ENCODE measurements at places on chromosomes 7 and 10.

DNA sequence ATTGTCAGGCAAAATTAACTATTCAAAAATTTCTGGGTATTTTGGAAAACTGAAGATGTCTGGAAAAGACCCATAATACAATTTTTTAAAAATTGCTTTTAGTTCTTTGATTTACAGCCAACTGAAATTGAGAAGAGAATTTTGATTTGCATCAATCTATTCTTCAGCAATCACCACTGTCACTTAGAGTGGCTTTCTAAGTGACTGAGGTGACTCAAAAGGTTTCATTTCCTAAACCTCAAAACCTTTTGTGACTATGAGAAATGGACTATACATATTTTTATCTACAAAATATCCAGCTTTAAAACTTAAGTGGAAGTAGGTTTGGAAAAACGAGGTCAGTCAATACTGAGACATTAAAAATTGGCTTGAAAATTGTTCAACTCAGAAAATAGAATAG is 60.0 kb downstream of the ENO4 start:
- no peak for DNase-seq

DNA sequence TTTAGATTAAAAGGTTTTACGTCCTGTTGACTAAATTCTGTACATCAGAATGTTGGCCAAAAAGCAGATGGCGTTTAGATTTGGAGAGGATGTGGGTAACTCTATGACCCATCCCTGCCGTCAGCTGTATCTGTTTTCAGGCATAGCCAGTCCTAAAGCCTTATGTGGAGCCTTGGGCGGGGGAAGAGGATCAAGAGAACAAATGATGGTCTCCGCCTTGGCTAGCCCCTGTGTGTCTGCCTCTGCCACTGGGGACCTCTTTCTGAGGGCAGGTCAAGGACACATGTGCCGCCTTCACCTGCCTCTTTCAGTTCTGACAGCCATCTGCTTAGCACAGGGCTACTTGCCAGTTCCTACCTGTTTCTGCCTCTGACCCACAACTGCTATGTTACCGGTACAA is 24.1 kb downstream of the PDSS1 start:
- no peak for DNase-seq

DNA sequence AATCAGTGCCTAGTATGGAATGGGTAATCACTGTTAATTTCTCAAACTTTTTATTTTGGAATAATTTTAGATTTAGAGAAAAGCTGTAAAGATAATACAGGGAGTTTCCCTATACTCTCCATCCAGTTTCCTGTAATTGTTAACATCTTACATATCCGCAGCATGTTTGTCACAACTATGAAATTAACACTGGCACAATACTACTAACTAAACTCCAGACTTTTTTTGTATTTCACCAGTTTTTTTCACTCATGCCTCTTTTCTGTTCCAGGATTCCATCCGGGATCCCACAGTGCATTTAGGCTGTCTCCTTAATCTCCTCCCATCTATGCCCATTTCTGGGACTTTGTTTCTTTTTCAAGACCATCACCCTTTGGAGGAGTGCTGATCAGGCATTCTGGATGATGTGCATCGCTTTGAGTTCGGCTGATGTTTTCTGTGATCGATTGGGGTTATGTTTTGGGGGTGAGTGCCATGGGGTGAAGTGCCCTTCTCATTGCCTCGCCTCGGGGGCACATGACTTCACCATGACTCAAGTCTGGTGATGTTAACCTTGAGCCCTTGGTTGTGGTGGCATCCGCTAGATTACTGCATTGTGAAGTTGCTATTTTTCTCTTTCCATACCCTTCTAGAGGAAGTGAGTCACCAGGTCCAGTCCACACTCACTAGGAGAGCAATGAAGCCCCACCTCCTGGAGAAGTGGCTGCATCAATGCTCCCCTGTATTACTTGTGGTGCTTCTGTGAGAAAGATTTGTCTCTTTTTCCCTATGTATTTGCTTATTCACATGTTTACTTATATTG is 43.9 kb upstream of the GRB10 start:
- DNase-seq: no peak

DNA sequence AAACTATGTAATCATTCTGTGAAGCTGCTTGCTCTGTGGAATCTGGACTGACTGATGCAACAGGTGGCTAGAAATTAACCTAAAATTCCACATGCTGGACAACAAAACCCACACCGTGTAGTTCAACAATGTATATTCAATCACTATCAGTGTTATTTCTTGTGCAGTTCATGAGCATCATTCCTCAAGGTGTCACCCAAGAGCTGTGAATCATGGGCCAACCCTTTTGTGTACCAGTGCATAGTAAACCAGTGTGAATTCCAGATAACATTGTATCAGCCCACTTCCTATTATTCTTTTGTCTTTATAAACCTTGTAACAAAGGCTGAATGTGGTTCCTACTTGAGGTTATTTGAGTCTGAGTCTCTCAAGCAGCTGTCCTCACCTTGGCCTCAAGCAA is 905.2 kb upstream of the ZNF722 start:
- DNase-seq: no peak

DNA sequence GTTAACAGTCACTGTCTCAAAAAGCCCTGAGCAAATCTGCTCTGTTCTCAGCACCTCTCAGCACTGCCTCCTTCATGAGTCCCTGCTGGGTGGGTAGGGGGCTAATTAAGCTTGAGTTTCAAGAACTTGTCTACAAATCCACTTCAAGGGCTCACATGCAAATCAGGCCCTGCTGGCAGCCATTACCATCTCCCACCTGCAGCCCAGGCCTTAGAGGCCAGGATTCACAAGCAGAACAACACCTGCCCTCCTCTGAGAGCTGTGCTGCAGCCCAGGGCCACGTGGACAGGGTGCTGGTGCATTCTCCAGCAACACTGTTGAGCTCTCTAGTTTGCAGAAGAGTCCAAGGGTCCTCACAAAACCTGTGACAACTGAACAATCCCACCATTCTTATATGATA is 119.2 kb downstream of the DPP6 start:
- no peak for DNase-seq

DNA sequence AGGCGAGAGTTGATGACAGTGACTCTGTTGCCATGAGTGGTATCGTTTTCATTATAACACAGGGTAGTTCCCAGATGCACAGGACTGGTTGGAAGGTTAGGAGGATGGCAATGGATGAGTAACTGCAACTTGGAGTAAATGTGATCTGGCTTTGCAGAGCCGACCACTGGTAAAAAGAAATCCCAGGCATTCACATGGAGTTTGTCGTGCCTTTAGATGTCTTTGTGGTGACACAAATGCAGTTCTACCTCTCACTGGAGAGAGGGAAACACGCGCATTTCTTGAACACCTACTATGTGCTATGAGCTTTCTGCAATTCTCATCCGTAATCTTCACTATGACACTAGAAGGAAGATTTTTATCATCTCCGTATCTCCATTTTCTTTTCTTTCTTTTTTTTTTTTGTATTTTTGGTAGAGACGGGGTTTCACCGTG is 1.7 kb upstream of the MNX1 start:
- DNase-seq: no peak

DNA sequence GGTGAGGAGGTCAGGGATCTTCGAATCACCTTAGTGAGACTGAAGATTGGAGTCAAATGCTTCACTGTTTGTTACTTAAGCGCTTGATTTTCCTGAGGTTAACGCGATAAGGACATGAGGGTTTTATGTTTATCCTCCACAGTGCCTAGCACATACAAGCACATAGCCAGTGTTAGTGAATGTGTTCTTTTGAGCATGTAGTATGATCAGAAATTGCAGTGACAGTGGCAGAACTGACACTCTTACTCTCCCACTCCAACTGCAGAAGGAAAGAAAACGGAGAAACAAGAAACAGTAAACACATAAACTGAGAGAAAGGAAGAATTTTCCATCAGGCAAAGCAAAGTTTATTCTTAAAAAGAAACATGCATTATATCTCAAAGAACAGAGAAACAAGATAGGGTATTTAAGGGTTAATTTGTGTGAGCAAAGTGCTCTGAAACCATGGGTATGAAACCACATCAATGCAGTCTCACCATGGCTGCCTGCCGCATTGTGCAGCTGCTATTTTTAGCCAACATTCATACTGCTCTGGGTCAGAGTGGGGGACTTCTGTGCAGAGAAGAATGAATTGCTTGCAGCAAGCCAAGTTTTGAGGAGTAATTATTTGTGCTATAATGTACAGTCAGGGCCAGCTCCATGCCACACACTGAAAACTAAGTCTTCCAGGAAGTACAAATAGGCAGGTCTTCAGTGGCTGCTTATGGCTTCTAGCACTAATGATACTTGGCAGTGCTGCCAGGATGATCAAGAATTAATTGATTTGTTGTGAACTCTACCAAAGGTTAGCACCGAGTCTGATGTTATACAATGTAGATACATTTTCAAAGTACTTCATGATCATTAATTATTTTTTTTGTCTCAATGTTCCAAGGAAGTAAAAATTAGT is 152.0 kb downstream of the MACC1 start:
- DNase-seq: no peak

DNA sequence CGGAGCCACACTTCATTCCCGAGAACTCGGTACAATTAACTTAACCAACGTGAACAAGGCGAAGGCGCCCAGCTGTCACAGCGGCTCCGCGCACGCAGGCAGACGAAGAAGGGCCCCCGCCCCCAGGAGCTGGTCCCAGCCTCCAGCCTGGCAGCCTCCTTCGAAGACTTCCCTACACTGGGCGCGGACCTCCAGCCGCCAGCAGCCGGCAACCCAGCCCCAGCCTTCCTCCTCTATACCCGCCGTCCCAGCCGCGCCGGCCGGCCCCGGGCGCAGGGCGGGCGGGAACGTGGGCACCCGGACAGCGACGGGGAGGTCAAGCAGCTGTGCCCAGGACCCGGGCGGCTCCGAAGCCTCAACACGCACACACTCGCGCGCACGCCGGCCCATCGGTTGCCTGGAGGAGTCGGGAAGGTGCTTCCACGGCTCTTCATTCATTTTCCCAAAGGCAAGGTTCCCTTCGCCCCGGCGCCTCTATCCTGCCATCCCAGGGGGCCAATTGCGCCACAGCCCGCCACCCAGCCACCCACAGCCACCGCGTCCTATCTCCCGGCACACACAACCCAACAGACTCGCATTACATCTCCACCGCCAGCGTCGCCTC is 1.6 kb downstream of the CHST15 start:
- peak; percentile 51 for DNase-seq
